ENCODE measurements at places on chromosomes 2 and 18.
A peak's percentile ranks its signal among the peaks of the same experiment; 100 is the strongest.

- DNase-seq = peak; percentile 41
Measured at GRCh38 chr2:240567137-240567871, 980 bp upstream of the RNPEPL1 start.

DNA sequence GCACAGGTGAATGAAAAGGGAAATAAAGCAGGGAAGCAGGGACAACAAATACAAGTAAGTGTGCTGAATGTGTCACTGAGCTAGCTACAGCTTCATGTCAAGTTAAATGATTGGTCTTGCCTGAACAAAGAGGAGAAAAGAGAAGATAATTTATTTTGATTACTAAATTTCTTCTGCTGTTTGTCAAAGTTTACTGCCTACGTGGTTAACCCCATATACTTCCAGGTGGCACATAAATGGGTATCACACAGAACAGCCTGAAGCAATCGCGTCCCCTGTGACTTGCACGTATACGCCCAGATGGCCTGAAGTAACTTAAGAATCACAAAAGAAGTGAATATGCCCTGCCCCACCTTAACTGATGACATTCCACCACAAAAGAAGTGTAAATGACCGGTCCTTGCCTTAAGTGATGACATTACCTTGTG lies 434.2 kb downstream of the LRRTM4 start:
- DNase-seq = no peak

DNA sequence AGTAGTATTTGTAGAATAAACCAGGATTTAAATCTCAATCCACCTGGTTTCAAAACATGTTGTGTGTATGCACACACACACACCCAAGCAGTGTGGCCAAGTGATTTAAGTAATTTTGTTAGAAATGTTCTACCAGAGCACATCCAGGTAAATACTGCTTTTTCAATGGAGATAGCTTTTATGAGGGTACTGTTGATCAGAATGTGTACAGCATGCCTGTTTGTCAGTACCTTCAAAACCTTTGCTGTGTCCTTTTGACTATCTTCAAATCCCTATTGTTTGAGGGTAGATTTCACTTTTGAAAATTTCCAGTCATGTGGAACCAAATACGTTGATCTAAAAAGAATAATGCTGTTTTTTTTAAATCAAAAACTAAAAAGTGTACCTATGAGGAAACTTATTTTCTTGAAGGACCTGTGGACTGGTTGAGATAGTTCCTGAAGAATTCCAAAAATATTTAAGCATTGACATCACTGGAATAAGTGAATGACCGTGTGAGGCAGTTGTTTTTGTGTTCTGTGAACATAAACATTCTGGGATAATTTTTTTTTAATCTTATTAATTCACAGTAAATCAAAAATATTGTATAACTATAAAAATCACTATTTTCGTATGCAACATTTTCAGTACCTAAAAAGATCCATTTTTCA lies 70.9 kb downstream of the PTRHD1 start:
- no peak for DNase-seq

DNA sequence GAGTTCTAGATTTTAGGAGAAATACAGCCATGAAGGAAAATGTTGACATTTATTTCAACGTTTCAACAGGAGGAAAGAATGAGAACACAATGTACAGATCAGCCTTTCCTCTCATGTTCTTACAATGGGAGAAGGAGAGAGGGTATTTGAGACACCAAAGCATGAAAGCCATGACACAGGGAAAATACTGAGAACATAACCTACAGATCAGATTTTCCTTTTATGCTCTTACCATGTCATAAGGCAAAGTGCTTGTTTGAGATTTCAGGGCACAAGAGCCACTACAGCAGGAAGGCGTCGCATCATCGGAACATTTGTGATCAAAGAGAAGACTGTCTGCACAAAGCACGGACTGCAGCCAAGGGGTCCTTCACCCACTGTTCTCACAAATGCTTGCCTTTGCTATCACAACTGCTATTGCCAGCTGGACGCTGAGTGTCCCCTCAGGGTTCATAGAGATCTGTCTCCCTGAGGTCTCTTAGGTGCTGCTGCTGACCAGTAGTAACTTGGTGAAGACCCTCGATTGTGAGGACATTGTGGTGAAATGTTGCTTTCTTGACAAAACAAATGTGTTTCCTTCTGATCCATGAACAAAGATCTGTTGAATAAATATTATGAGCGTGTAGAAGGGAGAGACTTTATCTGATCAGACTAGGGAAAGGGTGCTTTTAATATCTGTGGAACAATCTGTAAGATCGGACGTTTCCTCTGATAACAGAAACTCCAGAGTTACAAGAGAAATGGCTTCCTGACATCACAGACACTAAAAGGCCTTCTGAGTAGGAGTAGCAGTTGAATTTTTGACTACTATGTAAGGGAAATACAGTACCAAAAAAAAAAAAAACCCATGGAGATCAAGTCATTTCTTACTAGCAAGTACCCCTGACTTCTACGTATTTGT lies 6.4 kb upstream of the IL1RL1 start:
- DNase-seq = no peak

GRCh38 chr2:222296911-222297599 lies 1.7 kb downstream of the PAX3 start:
- no peak for DNase-seq

GRCh38 chr2:229445019-229445418 lies 173.9 kb upstream of the PID1 start:
- no peak for DNase-seq

- no peak for DNase-seq
Measured at GRCh38 chr2:134412639-134412999, 158.7 kb downstream of the MGAT5 start.

DNA sequence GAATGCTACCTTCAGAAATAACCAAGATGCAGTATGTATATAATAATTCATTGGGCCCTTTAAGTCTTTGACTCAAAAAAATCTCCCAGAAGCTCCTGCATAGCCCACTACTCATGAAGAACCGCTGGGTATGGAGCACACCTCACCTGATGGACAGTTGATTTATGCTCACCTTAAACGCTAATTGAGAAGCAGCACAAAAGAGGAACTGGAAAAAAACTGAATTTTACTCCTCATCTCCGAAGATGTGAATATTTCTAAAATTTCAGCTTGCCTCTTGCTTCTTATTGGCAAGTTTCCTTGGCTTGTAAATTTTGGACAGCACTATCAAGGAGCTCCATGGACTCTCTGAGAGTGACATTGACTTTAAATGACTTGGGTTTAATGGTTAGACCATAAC lies 5.5 kb downstream of the CYP1B1 start:
- DNase-seq = no peak

DNA sequence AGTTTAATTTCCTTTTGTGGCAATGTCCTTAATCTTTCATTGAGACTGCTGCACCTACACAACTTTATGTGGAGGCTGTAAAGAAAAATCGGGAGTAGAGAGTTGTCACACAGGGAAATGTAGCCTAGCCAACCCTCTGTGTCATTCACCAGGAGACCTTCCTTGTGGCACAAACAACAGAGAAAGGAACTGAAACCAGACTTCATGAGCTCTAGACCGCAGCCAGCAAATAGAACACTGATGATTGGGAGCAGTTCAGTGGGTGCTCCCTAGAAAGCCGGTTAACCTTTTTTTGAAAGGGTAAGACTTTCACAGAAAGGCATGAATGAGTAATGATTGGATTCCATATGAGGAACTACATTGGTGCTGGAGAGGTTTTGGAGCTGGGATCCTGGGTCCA lies 1752.4 kb upstream of the CELF4 start:
- DNase-seq = no peak

DNA sequence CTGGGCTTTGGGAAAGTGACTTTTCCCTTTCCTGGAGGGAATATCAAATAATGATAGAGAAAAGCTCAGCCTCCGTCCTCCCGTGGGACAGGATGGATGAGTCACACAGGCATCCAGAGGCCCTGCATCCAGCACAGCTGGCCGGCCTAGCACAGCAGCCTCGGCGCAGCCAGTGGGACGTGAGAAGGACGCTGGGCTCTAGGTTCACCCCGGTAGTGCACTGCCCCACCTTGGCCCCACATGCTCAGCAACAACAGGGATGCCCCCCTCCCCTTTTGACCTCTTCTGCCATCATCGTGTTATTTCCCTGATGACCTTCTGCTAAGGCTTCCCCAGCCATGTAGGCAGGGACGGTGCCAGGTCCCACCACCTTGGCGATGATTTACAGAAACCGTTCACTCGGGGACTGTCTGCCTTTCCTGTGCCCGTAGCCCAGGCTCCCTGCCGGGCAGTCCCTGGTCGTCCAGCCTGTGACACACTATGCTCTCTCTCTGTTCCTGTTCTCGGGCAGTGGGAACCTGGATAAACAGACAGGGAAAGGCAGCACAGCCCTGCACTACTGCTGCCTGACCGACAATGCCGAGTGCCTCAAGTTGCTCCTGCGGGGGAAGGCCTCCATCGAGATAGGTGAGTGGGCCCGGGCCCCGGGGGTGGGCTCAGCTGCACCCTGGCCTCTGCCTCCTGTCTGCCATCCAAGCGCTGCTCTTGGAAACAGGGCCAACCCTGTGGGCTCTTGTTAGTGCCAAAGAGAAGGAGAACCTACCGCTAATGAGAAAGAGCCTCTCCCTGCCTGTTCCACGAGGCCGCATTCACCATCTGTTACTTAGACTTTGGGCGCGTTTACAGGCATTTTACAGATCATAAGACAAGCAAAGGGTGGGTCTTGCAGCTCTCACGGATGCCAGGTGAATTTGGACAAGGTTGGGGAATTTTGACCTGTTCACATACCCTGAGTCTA lies 44.6 kb downstream of the ITGB1BP1 start:
- DNase-seq = no peak

GRCh38 chr18:7116001-7116730 lies 1.4 kb downstream of the LAMA1 start:
- no peak for DNase-seq

- no peak for DNase-seq
Measured at GRCh38 chr18:55249550-55249949, 290.3 kb upstream of the CCDC68 start.

DNA sequence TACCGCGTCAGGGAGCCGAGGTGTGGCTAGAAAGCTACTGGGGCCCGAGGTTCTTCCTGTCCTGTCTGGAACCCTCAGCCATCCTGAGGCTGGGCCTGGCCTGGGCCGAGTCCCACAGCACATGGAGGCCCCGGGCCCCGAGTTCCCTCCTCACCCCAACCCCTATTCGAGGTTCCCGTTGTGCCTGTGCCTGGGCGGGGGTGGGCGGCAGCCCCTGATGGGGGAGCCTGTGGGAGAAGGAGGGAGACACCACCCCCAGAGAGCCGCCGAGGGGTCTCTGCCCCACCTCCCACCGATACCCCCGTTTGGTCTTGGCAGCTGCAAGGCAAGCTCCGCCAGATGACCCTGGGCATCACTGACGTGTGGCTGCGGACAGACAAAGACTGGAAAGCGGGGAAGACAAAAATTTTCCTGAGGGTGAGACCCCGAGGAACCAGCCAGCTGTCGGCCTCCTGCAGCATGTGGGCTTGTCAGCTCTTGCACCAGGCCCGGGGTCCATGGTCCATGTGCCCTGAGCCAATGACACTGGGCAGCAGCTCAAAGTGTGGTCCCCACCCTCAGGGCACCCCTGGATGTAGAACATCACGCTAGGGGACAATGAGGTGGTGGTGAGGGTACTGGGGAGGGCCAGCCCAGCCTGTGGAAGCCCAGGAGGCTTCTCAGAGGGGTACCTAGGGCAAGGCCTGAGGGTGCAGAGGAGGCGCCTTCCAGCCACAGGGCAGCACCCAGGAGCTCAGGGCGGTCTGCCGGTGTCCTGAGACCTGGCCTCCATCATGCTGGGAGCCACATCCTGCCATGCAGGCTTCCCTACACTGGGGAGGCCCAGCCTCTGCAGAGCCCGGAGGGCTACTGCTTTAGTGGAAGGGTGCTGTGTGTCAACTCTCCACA lies 52.5 kb upstream of the GPR17 start:
- DNase-seq = no peak

GRCh38 chr2:137123226-137123625 lies 357.9 kb downstream of the THSD7B start:
- no peak for DNase-seq

DNA sequence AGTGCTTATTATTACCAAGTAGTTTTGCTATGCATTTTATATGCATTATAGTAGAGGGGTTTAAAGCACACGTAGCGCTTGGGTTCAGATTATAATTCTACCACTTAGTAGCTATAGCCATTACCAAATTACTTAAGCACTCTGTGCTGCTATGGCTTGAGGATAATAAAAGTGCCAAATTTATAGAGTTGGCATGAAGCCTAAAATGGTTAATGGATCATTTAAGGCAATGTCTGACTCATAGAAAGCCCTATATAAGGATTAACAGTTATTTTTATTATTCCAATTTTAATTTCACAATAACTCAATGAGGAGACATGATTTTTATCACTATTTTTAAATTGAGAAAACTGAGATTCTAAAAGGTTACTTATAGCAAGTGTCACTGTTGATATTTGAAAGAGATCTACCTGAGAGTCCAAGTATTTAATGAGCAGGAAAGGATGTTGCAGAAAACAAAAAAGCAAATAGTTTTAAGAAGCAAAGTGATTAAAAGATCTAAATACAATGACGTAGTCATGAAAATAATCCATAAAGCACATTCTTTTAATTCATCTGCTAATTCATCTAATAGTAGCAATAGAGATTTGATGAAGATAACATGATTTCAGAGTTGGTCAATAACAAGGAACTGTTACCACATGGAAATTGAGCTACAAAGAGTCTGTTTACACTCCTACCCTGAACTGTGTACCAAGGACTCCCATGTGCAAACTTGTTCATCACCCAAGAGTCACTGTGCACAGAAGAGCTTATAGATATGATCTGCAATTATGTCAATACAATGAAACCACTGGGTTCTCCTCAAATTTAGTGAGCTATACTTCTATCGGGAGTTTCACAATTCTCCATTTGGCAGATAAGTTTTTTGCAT lies 78.8 kb upstream of the DTNA start:
- no peak for DNase-seq

DNA sequence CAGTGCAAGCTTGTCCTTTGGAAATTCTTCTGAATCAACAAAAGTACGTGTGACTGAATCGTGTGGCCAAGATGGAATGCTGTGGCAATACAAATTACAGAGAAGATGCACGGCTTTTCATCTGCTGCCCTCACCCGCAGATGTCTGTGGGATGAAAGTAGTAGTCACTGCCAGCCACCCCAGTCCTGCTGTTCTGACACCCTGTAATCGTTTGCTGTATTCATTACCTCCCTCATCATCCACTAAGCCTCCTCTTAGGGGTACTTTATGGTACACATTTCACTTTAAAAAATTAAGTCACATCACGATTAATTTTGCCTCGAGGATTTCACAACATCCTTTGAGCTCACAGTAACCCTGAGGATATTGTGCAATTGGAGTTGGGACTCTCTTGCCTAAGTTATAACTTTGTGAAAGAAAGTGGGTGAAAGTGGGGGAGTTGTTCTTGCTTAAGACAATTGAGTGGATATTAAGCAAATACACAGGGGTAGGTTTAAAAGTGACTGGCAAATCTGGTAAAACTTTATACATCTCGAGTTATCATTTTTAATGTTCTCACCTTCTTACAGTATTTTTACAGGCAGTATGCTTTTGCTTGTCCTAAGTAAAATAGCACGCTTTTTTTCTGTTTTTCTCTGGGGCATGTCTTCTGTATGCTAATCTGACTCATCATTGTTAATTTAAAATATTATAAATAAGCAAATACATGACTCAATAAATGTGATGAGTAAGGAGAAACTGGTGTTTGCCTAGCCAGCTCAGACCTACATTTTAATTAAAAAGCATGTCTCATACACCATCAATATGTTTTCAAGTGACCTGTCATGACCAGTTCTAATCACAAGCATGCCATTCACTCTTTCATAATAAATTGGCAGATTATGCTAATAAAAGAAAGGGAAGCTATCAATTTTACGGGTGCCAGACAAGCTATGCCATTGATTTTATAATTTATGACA lies 680.9 kb downstream of the IRS1 start:
- no peak for DNase-seq

GRCh38 chr2:63425079-63425416 lies 163.2 kb downstream of the WDPCP start:
- no peak for DNase-seq

- no peak for DNase-seq
Measured at GRCh38 chr2:65537651-65538385, 105.4 kb upstream of the SPRED2 start.
